ENCODE measurements at places on chromosomes 13 and 19. TPM values are rescaled to one million over a fixed set of nuclear protein-coding genes. Genes with fewer than 3 reads are reported as not detected.

PGLYRP2 gene
- not detected for total RNA-seq

PSG5 gene
- total RNA-seq = not detected

SIGLEC14 gene
- not detected for total RNA-seq

NLRP7 gene
- not detected for total RNA-seq

ZNF43 gene
- 14.1 TPM for total RNA-seq

DDX49 gene
- total RNA-seq = 78.9 TPM

CAPN12 gene
- 4.8 TPM for total RNA-seq

MBD3L2 gene
- total RNA-seq = not detected

MUC16 gene
- total RNA-seq = not detected

PALM gene
- 6.6 TPM for total RNA-seq

DIRAS1 gene
- total RNA-seq = 12.0 TPM

S1PR5 gene
- 0.35 TPM for total RNA-seq

DCT gene
- total RNA-seq = 0.66 TPM

PABPC3 gene
- 0.18 TPM for total RNA-seq

ZNF556 gene
- 0.11 TPM for total RNA-seq

REEP6 gene
- 64.2 TPM for total RNA-seq

NLRP4 gene
- not detected for total RNA-seq

ZNF382 gene
- not detected for total RNA-seq

DMAC2 gene
- total RNA-seq = 51.5 TPM

ANGPTL8 gene
- total RNA-seq = not detected

SERPINE3 gene
- not detected for total RNA-seq

ZNF814 gene
- 3.0 TPM for total RNA-seq

STOML3 gene
- not detected for total RNA-seq

FCAR gene
- not detected for total RNA-seq

Data from K562 (cell line).